CD4-positive, alpha-beta T cell treated with Interleukin-1 beta for 1 hour (primary cell): ENCODE measurements at places on chromosomes 6 and 20.

DNA sequence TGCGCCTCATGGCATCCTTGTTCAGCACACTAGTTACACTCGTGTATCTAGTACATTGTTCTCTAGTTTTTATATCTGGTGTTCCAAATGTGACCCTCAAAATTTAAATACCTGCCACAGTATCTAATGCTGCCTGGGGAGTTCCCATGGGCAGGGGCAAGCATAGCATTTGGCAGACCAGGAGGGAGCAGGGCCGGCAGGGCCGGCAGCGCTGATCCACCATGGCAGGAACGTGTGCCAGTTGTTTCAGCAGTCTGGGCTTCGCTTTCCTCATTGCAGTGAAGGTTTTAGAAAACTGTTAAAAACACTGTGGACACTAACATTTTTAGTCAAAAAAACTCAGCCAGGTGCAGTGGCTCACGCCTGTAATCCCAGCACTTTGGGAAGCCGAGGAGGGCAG, 19.2 kb downstream of the NANP start:
- no peak for DNase-seq

DNA sequence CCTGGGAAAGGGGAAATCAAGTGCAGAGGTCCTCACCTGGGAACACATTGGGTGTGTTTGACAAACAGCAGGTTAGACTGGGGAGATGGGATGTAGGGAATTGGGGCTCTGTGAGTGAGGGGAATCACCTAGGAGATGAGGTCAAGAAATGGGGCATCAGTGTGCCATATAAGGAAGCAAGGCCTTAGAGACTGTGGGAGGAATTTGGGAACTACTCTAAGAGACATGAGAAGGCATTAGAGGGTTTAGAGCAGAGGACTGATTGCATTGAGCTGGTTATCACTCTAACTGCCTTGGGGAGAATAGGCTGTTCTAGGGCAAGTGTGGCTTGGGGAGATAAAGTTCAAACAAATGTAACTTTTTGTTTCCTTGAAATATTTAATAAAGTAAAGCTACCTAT, 189.9 kb downstream of the EYA4 start:
- DNase-seq: no peak

GRCh38 chr6:36510365-36510764, 36.9 kb downstream of the STK38 start:
- DNase-seq: no peak

DNA sequence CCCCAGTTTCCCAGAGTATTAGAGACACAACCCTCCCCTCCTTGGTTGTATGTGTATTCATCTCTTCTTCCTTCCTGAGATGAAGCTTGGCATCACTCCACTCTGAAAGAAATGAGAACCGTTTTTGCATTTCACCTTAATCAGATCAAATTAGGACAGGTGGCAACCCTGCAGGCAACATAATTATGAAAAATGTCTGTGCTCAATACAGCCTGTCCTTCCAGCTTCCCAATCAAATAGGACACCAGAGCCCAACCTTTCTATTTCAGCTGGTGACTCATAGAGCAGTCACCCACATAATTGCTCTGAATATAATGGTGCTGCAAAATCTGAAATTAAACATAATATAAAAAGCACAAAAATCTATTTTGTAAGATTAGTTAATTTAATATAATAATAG, 310.2 kb upstream of the AGPAT4 start:
- no peak for DNase-seq

DNA sequence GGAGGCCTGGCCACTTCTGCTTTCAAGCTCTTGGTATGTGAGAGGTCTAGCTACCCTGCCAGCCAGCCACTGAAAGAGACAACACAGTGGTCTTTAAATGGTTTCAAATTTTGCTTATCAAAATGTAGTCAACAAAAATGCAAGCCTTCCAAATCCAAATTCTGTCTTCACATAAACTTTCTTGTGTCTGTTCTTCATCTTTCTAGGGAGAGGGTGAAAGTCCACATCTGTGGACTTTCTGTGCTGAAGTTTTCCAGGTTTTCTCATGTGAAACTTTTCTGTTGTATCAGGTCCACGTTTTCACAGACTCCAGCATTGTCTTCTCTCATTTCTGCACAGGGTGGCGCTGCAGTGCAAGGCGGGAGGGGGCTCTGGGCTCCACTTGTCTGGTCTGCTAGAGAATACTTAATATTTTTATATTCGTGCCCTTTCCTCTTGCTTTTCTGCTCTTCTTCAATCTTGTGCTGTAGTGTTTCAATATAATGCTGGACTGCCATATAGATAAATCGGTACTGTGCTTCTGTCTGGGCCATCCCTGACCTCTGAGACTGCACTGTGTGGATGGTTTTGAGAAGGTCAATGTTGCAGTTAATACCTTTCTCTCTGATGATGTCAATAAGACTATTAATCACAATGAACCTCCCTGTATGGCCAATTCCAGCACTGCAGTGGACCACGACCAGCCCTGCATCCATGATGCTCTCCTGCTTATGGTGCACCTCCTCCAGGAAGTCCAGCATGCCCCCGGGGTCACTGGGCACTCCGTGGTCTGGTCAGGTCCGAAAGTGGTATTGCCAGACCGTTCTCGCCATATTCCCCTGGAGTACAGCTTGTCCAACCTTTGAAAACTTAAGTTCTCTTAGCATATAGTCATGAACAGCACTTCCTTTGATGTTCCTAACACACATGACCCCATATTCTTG, 161.6 kb upstream of the TNFAIP3 start:
- DNase-seq: peak; percentile 79

DNA sequence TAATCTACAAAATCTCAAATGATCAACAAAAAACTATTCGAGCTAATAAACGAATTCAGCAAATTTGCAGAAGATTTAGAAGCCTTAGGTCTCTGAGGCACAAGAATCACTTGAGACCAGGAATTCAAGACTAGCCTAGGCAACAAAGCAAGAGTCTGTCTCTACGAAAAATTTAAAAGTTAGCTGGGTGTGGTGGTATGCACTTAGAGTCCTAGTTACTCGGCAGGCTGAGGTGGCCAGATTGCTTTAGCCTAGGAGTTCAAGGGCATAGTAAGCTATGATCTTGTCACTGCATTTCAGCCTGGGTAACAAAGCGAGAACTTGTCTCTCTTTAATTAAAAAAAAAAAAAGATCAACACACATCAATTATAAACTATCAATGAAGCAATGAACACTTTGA, 34.2 kb downstream of the FAM184A start:
- no peak for DNase-seq

DNA sequence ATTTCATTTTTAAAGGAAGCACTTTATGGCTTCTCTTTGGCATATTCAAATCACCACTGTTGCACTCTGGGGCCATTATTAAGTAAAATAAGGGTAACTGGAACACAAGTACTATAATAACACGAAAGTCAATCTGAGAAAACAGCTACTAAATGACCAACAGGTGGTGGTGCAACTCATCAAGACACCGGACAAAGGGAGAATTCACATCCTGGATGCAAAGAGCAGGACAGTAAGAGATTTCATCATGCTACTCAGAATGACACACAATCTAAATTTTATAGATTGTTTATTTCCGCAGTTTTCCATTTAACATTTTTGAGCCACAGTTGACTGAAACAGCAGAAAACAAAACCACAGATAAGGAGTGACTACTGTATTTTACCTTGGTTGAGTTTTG, 27.6 kb upstream of the LY86 start:
- no peak for DNase-seq

DNA sequence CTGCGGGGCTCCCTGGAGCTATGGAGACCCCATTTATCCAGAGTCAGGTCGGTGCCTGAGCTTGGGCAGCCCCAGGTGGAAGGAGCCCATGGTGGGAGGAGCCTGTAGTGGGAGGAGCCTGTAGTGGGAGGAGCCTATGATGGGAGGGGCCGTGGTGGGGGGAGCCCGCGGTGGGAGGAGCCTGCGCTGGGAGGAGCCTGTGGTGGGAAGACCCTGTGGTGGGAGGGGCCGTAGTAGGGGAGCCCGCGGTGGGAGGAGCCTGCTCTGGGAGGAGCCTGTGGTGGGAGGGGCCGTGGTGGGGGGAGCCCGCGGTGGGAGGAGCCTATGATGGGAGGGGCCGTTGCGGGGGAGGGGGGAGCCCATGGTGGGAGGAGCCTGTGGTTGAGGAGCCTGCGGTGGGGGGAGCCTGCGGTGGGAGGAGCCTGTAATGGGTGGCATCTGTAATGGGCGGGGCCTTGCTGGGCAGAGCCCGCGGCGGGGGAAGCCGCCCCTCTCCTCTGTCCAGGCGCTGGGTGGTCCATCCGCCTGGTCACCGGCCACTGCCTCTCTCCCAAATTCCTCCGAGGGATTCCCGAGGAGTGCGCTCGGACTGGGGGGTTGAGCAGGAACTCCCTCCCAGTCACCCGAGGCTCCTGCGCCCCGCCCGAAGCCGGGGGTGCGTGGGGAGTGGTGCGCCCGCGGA, 567 bp upstream of the FNDC11 start:
- DNase-seq: peak; percentile 90

DNA sequence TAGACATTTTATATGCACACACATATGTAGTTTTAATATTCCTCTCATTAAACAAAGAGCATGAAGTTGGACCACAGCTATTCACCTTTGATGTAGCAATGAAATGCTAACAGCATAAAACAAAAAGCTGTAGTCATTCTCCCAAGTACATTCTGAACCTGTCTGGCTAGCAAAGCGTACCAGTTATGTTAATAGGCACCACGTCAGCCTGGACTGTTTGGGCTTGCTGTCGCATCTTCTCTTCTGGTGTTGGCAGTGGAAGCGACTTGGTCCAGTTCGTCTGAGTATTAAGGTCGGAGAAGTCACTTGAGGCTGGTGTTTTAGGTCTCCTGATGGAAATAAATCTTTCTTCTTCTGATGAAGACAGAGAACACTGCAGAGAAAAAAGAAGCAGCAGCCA, 42.8 kb downstream of the HEBP2 start:
- no peak for DNase-seq

GRCh38 chr6:133835901-133836300, 53.0 kb upstream of the TCF21 start:
- DNase-seq: no peak

DNA sequence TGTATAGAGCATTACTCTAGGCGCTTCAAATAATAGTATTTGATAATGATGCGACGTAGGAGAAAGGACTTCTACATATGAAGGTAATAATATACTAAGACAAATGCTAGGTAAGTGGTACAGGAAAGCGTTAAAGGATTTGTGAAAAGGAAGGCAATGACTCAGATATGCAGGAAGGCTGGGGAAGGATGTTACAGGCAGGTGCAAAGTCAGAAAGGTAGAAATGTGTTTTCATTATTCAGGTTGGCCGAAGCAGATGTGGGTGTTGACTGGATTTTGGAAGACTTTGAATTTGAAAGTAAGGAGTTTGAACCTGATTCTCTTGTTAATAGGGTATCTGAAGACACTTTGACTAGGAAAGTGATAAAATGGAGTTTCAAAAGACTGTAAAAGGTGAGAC, 51.0 kb downstream of the STK4 start:
- no peak for DNase-seq

GRCh38 chr6:97656236-97656635, 373.2 kb upstream of the MMS22L start:
- DNase-seq: no peak

DNA sequence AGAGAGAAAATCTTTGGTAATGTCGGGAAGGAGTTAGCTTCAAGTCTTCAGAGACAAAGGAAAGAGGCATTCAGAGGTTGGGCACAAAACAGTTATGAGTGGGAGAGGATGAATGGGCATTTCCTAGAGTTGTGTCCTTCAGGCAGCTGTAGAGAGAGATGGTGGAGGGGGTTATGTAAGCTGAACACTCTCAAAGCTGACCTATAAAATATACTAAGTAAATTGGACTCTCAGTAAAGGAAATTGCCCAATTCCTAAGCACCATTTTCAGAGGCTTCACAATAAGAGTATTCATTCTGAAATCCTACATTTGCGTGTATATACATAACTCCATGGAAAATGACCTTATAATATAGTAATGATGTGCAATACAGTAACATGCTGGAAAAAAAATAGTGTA, 161.2 kb downstream of the KCNQ5 start:
- DNase-seq: no peak

DNA sequence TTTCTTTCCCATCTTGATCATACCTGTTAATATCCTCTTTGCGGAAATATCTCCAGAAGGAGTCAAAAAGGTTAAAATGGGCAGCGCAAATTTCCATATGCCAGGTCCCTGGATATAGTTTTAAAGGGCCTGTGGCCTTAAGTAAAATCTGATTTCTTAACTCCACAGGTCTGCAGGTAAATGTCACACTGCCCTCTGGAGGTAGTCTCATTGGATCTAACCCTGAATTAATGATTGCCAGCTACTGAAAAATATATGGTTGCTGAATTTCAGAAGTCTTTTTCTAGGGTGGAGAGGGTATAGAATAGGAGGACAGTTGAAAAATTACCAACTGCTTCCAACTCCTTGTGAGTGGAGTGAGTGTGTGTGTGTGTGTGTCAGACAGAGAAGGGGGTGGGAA, 8.5 kb downstream of the MOXD1 start:
- peak; percentile 3 for DNase-seq

DNA sequence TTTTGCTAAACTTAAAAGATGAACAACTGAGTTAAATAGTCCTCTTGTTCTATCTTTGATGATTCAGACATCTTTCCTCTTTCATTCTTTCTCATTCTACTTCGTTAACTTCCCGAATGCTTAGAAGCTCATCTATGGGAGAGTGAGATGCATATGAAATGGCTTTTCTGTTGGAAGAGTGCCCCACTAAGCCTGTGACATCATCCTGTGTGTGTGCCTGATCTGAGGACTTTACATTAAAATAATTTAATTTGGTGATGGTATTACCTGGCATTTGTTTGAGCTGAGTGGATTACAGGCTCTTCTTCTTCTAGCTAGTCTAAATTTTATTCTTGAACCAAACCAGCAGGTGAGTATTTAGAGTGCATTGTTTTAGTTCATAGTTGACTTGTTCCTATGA, 626.5 kb downstream of the QKI start:
- DNase-seq: no peak

- DNase-seq: no peak
These were observed 192.2 kb downstream of the FARS2 start for GRCh38 chr6:5453546-5453945.

DNA sequence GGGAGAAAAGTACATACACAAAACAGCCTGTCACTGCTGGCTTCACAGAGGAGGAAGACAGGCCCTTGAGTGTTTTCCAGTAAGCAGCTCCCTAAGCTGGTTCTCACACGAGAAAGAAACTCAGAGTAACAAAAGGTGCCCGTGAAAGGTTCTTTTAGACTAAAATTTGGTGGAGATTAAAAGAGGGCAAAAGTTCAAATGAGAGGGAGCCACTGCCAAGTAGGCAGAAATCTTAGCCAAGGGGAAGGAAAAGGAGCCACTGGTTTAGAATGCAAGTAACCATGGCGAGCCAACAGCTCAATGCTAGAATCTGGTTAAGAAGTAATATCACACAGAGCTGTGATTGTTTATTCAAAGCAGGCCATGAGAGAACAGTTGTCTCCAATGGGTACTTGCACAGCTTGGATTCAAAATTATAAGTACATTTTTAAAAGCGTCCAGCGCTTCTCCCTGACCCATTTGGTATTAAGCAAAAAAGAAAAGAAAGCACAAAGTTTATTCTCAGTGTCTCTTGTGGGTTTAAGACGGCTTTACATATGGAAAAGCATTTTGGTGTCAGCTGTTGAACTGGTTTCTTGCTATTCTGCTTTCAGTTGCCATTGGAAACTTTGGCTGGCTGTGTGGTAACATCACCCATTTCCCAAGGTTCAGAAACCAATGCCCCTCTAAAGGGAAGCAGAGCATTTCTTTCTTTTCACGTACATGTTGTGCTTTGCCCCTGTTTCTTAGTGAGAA, 648.5 kb downstream of the RNF144B start:
- DNase-seq: no peak
